ENCODE measurements at places on chromosomes 3 and 15.

GRCh38 chr3:31369637-31370379 is 162.9 kb upstream of the STT3B start:
- no peak for DNase-seq

DNA sequence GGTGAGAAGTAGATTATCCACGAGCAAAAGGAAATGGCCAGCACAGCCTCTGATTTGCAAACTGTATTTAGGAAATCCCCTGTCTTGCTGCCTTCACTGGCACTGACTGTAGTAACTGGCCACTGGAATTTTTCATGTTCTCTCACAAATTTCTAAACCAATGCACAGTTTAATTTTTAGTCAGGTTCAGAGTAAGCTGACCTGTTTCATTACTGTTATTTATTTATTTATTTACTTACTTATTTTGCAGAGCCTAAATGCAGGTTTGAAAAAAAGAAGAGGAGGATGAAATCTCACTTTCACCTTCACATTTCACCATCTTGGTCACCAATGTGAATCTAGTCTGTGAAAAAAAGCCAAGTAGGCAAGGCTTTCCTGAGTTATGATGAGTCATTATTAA is 291.0 kb downstream of the PLOD2 start:
- DNase-seq: no peak

- no peak for DNase-seq
Observed at GRCh38 chr3:48187301-48187578, 977 bp downstream of the CDC25A start.

GRCh38 chr3:146831659-146832058 is 226.5 kb upstream of the PLSCR5 start:
- no peak for DNase-seq

DNA sequence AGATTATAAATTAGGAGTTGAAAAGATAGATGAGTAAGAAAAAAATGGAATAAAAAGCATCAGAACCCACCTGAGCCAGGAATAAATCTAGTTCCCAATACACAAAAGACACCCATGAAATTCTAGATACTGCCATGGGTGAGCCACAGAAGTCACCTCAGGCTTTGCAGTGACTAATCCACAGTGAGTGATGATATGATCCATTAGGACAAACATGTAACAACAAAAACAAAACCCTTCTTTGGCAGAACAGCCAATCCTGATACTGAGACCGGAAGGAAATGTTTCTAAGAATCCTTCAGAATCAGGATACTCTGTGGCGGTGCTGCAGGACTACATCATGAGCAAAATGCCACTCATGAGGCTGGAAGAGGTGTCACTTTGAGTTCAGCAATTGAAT is 15.0 kb upstream of the MINDY4B start:
- DNase-seq: no peak

DNA sequence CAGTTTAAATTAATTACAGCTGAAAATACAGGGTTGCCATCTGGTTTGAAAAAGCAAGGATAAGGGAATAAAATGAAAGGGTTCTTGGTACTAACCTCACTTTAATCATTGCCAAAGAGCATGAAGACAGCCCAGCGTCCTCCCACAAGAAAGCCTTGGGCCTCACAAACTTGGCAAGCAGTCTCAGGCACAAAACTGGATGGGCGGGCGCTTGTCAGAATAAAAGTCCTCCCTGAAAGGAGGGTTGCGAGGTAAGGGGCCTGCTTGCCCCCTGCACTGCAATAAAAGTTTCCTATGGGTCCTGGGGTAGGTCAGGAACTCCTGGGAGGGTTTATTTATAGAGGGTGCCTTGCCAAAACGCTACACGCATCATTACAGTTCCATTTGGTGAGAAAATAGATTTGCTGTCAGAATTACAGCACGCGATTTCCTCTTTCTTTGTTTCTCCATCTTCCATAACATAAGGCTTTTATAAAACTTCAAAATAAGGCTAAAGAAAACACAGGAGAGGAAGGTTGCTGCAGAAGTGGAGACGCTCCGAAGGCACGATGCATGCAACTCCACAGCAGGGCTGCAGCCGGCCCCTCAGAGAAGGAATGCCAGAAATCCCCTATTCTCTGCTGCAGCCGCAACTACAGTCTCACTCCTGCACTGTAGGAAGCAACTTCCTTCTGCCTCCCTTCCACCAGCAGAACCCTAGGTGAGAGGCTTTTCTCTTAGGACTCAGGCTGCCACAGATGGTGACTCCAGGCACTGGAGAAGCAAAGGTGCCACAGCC is 61.3 kb downstream of the VGLL4 start:
- DNase-seq: peak; percentile 77

- no peak for DNase-seq
Observed at GRCh38 chr3:46926447-46926846, 48.9 kb downstream of the PTH1R start.

DNA sequence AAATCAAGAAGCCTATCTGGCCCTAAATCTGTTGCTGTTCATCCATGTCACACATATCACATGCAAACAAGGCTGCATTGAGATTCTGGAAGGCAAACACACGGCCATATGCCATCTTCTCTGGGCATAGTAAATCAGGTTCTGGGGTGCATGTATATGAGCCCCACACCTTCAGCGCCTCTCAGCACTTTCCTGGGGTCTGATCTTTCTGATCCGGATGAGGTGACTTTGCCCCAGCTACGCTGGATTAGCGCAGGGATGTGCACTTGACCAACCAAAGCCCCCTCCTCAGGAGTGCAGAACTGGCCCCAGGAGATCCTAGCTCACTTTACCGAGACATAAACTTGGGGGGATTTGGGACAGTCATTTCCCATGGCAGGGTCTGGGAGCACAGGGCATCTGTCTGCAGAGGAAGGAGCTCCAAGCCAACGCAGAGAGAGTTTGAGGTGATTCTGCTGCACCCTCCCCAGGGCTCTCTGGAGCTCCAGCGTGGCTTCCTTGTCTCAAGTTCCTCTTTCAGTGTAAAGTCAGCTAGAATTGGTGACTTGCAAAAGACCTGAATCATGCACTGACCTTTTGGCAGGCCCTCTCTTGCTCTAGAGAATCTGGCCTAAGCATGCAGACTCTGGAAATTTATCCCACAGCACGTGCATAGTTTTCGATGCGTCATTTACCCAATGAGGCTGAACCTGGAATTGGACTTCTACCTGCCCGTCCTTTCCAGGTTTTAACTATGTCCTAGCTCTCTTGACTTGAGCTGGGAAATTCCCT is 63.5 kb upstream of the KLF13 start:
- peak; percentile 86 for DNase-seq

GRCh38 chr15:82292271-82292670 is 29.7 kb downstream of the SAXO2 start:
- no peak for DNase-seq

- DNase-seq: no peak
Observed at GRCh38 chr15:52291204-52291603, 4.4 kb downstream of the MYO5C start.

DNA sequence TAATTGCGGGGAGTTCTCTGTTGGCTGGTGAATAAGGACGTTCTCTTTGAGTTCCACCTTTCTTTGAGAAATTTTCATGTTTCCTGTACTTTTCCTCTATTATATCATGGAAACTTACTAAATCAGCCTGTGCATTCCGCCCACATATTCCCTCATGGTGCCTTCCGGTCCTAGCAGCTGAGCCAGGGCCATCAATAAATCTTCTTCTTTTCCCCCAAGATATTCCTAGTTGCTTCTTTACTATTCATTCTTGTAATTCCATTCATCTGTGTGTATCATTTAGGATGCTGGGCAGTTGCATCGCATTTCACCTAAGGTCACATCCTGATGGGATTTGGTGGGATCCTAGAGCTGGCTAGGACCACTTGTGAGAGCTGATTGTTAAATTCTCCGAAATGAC is 139.2 kb downstream of the RBMS3 start:
- no peak for DNase-seq

DNA sequence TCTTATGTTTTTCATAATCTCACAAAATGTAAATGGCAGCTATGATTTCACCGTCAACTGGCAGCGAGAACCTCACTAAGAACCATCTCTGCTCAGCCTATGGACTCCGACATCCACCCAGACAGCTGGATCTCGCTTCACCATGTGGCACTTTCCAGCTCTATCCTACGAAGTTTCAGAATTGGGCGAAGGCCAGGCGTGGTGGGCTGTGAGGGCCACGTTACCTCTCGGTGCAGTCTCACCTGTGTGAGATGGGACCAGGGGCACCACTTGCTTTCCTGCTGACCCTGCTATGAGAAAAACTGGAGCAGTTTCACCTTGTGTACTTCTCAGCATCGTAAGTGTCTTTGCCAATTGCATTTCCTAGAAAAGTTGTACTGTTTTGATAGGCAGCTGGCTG is 32.3 kb downstream of the CHDH start:
- no peak for DNase-seq

Measured in KBM-7 (cell line).